ENCODE measurements at places on chromosomes 2 and 18. TPM values are rescaled to one million over a fixed set of nuclear protein-coding genes. Genes with fewer than 3 reads are reported as not detected.

DNA sequence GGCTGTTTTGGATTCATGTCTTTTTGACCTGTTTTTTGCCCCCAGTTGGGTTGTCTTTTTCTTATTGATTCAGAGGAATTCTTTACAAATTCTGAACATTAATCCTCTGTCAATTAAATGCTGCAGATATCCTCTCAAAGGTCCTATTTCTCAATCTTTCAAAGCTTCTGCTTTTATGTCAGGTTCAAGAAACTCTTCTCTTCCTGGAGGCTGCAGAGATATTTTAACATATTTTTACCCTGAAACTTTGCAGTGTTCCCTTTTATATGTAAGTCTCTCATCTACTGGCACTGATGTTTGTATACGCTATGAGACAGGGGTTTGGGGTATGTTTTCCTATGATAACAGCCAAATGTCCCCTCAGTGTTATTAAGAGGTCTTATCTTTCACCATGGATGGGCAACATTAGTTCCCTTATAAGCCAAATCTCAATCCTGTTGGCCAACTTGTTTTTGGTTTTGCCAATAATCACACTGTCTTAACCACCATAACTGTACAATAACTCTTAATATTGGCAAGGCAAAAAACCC, 159.3 kb downstream of the HDAC4 start:
- DNase-seq: no peak

DNA sequence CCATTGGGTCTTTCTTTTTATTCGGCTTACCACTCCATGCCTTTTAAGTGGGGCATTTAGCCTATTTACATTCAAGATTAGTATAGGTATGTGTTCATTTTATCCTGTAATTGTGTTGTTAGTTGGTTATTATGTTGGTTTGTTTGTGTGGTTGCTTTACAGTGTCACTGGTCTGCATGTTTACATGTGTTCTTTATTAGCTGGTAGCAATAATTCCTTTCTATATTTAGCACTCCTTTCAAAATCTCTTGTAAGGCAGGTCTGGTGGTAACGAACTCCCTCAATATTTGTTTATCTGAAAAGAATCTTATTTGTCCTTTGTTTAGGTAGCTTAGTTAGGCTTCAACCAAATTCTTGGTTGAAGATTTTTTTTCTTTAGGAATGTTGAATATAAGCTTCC, 68.7 kb upstream of the XDH start:
- no peak for DNase-seq

GRCh38 chr2:99970292-99970868, 172.0 kb downstream of the AFF3 start:
- no peak for DNase-seq

DNA sequence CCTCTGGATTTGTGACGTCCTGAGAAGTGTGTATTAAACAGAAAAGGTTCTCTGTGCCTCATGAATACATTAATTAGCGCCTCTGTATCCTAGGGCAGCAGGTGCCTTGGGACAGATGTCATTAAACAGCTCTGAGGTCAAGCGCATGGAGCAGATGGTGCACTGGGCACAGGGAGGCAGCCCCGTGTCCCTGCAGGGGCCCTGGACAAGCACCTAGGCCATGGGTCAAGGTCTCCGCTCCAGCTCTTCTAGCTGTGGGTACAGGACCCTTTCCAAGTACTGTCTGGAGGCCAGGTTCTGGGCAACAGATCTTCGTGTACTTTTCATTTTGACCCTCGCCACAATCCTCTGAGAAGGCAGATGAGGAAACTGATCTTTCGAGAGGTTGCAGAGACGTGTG, 126.4 kb downstream of the KCTD1 start:
- DNase-seq: no peak

Gene GKN1
- polyA plus RNA-seq: 0.21 TPM

Gene NOTO
- 0.06 TPM for polyA plus RNA-seq

All from muscle of arm (tissue), 14 donors.